ENCODE measurements at places on chromosomes 5 and 9.

DNA sequence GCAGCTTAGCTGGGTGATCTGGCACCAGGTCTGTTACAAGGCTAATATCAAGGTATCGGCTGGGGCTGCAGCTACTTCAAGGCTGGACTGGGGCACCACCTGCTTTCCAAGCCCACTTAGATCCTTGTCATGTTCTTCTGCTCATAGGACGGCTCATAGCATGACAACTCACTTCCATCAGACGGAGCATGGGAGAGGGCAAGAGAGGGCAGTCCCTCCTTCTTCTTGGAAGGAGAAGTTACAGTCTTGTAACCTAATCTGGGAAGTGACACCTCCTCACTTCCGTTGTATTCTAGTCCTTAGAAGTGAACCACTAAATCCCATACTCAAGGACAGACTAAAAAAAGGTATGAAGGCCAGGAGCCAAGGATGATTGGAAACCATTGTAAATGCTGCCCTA is 258.2 kb downstream of the MAST4 start:
- DNase-seq = no peak

DNA sequence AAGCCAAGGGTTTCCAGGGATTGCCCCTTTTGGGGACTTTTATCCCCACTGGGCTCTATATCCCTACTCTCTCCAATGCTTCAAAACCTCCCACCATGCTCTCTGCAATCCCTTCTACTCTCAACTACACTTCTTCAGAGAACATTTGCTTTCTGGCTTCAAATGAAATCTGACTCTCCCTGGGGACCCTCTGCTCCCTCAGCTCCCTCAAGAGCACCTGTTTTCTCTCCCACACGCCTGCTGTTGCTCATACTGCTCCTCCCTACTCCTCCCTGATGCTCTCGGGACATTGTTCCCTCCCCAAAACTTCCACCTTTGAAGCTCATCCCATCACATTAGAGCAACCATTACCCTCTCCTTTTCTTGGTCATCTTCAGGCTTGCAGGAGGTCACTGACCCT is 344.9 kb downstream of the CDK5RAP2 start:
- no peak for DNase-seq

- DNase-seq = no peak
Measured at GRCh38 chr9:27059907-27060306, 49.1 kb upstream of the TEK start.

- DNase-seq = no peak
Measured at GRCh38 chr5:79378510-79379186, 135.3 kb downstream of the HOMER1 start.

- no peak for DNase-seq
Measured at GRCh38 chr5:31934156-31934555, 240.0 kb downstream of the GOLPH3 start.

DNA sequence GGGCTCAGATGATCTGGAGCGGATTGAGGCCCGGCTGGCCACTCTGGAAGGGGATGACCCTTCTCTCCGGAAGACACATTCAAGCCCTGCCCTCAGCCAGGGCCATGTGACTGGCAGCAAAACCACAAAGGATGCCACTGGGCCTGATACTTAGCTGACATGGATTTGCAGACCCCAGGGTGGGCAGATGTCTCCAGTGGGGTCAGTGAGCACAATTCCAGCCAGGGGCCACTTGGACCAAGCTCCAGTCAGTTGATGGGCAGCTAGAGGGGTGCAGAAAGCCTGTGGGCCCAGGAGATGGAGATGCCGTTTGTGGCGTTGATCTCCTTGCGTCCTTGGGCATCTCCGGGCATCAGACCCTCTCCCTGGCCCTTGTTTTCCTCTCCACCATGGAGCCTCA is 46.7 kb downstream of the PSD2 start:
- no peak for DNase-seq

DNA sequence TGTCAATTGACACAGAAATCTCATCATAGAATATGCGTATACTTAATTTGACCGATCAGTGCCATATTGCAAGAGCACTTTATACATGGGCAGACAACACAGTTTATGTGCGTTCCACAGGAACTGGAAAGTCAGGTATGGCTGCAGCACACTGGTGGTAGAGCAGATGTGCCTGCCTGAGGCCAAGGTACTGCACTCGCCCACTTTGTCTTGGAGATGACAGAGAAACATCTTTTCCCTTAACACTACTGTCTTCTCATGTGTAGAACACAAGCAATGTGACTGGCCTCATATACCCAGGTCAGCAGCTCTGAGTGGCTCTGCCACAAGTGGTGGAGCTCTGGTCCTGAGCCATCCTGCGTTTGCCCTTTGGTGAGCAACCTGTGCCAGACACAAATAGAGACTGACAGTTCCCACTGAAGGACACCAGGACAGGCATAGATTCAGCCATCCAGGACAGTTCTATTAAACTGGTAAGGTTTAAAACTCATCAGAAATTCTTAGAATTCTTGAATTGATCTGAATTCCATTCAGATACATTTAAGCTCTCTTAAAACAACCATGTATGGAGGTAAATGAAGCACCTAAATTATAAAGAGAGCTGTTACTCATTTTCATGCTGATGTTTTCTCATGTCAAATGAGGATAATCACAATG is 21.0 kb upstream of the PPP2CA start:
- no peak for DNase-seq

GRCh38 chr9:121996783-121997182 is 96.3 kb downstream of the TTLL11 start:
- DNase-seq = no peak

DNA sequence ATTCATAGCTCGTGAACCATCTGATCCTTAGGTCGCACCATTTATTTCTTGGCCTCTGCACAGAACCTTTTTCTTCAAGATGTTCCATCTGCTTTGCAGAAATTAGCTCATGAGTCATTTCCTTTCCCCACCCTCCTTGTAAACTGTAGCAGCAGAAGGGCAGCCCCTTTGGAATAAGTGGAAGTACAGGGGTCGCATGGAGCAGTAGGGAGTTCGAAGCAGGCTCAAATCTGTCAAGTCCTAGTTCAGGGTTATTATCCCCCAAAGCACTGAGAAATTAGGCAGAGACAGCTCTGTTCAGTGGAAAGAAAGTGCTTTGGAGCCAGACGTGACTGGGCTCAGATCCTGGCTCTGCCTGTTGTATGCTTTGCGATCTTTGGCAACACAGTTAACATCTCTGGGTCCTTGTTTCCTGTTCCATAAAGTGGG is 84.2 kb downstream of the SGCD start:
- DNase-seq = no peak

GRCh38 chr5:124461941-124462340 is 284.5 kb downstream of the ZNF608 start:
- DNase-seq = no peak

- peak; percentile 20 for DNase-seq
Measured at GRCh38 chr9:95508242-95508967, 8.4 kb downstream of the PTCH1 start.

DNA sequence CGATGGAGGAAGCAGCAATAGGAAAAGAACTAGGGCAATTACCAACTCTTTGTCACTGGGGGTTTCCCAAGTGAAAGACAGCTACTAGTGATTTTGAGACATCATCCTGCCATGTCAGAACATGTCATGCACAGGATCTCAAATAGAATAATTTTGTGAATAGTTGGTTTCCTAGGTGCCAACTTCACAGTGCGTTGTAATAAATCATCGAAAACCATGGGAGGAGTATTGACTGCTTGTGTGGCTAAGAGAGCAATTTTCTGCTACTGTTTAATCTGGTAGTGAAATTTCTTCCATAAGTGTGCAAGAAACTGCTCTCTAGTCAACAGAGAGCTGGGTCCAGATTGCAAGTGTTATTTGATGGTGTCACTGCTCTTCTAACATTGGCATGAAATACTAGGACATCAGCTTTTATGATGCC is 168.6 kb downstream of the NNT start:
- DNase-seq = no peak

DNA sequence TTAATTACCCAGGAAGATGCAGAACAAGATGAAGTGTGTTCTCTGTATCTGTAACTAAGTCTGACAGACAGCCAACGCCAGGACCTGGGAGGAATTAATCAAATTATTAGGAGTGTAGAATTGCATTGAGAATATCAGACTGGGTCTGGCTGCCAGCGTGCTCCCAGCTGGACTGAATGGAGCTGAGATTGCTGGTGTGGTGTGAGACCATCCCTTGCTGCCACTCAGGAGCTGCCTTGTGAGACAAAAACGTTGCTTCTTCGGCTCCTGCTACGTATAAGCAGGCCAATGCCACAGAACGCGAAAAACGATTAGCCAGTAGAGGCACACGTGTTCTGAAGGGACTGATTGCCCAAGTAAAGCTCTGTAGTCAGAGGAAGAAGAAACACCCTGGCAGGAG is 66.8 kb downstream of the AMBP start:
- DNase-seq = no peak

GRCh38 chr5:178478370-178478769 is 111.8 kb downstream of the COL23A1 start:
- DNase-seq = no peak

GRCh38 chr9:105062222-105062855 is 134.4 kb upstream of the ABCA1 start:
- no peak for DNase-seq

DNA sequence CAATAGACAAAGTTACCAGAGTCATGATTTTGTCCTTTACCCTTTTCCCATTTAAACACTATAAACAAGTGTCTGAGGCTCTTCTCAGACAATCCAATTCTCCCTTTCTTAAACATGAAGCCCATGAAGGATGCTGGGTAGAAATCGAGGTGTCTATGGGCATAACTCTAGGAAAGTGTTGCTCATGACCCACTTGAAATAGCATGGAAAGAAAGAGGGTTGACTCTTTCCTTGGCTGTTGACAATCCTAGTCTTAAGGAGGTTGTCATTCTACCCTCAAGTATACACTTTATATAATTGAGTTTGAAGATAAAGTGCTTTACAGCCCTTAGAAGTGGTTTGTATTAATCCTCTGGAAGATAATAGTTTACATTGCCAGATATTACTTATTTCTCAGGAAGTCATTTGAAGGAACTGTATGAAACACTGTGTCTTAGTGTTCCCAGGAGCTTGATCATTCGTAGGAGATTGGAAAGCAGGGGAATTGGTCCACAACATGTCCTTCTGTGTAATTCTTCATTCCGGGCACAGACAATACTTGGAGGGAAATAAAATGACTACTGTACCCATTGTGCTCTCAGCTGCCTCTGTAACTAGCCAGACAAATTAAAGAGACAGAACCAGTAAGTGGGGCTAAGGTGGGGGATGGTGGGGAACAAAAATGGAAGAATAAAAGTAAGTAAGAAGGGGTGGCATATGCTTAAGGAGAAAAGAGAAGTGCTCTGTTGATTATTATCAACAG is 1078.3 kb upstream of the DMAC1 start:
- DNase-seq = no peak

DNA sequence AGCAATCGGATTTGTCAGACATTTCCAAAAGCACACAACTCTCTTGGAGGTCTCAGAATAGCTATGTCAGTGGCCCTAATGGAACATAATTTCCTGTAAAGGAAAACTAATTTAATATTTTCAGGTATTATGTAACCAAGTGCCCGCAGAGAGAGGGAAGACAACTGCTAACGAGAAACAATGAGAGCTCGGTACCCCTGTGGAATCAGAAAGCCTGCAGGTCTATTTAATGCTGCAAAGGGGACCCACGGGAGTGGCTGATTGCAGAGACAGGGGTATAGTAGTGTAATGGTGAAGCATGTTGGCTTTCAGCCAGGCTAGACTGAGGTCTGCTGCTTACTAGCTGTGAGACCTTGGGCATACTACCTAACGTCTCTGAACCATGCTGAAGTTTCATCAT is 508.1 kb upstream of the BRINP1 start:
- no peak for DNase-seq

- DNase-seq = no peak
Measured at GRCh38 chr9:93947409-93948070, 7.6 kb downstream of the BARX1 start.

GRCh38 chr5:132093271-132093670 is 19.7 kb downstream of the CSF2 start:
- DNase-seq = no peak

DNA sequence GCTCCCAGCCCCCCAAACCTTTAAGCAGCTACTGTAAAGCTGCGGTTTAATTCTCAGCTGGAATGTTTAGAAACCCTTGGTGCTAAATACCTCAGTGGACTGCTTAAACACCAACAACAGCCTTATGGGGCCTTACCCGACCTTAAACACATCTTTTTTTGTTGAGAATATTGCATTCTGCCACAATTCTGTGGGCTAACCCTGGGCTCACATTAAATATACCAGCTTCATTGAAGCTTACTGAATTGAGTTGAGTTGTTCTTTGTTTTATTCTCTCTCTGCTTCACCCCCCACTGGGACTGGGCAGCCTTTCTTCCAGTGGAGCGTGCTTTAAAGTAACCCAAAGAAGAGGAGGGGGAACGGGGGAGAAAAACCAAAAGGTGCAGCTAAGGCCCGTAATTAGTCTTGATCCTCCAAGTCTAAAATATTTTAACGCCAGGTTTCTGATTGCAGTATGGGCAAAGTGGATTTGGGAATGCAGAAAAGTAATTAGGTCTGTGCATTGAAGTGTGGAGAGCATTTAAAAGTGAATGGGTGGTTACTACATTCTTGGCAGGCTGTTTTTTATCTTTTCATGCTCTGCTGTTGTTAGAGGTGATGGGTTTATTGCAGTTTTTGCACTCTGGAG is 281.2 kb downstream of the NR2F1-AS1 start:
- no peak for DNase-seq

- no peak for DNase-seq
Measured at GRCh38 chr9:110971705-110972104, 66.6 kb downstream of the LPAR1 start.

GRCh38 chr9:37229882-37230482 is 109.6 kb downstream of the ZCCHC7 start:
- no peak for DNase-seq

DNA sequence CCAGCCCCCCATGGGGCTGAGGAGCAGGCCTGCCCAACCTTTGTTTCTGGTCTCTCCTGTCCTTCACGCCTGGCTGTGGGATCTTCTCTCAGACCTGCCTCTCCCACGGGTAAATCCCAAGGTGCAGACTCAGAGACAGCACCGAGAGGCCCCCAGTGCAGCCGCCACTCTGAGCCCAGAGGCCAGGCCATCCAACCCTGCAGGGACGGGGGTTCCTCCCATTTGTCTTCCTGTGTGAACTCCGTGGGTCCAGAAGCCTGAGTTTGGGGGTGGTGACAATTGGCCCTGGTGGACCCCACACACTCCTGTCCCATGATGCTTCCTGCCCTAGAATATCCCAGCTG is 123.4 kb downstream of the ADAMTS2 start:
- DNase-seq = no peak

DNA sequence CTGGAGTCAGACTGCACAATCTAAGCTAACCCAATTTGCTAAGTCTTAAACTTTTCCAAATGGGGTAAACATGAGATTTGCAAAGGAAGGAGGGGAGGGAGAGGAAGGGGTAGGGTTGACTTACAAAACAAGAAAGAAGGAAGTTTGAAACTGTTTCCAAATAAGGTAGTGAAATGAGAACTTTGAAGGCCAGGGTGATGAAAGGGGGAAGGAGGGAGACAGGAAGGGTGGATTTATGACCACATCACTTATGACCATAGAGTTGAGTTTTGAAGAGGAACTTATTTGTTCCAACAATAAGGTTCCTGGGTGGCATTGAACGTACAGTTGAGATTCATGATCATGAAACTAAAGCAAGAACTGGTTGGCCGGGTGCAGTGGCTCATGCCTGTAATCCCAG is 72.5 kb upstream of the DAPK1 start:
- DNase-seq = no peak

All from naive B cell (primary cell).